GM12892 (cell line): ENCODE measurements at places on chromosomes 11 and 22.

DNA sequence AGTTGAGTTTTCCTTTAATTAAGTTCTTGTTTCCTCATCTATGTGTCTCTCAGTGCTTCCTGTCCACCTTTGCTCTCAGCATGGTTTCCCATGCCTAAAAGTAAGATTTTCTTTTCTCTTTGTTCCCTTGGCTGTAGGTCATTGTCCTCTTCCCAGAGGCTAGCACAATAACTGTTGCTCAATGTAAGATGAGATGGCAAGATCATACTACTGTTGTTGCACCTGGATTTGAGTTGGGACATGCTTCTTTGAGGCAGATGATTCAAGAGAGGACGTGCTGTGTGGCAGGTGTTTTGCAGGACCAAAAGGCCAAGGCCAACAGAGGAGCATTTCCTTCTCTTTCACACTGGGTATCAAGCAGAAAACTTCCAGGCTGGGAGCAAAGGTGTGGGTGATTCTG, 11.3 kb upstream of the NELL1 start:
- no peak for DNase-seq

DNA sequence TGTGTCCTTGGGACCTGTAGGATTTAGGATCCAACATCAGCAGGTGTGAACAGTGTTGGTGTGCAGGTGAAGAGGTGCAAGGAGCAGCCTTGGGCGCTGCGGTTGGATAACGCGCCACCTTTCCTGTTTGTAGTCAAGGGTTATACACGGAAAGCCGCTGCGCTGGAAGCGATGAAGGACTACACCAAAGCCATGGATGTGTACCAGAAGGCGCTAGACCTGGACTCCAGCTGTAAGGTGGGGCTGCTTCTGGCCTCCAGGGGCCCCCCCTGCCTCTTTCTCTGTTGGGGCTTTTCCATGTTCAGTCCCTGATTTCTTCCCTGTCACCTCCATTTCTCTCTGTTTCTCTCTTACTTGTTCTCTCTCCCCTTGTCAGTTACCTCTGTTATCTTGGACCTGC, 3.5 kb upstream of the FERMT3 start:
- DNase-seq: no peak

GRCh38 chr22:26847816-26848215, 190.4 kb downstream of the MIAT start:
- no peak for DNase-seq

DNA sequence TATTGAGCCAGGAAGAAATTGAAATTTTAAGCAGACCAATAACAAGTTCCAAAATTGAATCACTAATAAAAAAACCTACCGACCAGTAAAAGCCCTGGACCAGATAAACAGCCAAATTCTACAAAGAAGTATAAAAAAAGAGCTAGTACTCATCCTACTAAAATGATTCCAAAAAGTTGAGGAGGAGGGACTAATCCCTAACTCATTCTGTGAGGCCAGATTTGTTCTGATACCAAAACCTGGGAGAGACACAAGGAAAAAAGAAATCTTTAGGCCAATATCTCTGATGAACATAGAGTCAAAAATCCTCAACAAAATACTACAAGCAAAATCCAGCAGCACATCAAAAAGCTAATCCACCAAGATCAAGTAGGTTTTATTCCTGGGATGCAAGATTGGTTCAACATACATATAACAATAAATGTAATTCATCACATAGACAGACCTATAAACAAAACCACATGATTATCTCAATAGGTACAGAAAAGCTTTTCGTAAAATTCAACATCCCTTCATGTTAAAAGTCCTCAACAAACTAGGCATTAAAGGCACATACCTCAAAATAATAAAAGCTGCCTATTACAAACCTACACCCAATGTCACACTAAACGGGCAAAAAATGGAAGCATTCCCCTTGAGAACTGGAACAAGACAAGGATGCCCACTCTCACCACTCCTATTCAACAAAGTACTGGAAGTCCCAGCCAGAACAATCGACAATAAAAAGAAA, 13.1 kb downstream of the OR52A5 start:
- no peak for DNase-seq

GRCh38 chr11:22670830-22671229, 4.4 kb downstream of the GAS2 start:
- DNase-seq: no peak

GRCh38 chr11:74725701-74726100, 5.5 kb downstream of the CHRDL2 start:
- DNase-seq: no peak

GRCh38 chr22:38578505-38578904, 8.5 kb upstream of the DMC1 start:
- no peak for DNase-seq

GRCh38 chr22:37674951-37675929, at the start of gene LGALS1:
Gene LGALS1 (plus strand): TSS chr22:37675636. CDS start chr22:37675703, 67 bp downstream.
- DNase-seq: peak; percentile 84

GRCh38 chr22:38315823-38316363, 1.3 kb downstream of the CSNK1E start:
- DNase-seq: no peak

- no peak for DNase-seq
Observed at GRCh38 chr22:41350087-41350486, 31.7 kb upstream of the TEF start.
